ENCODE measurements at places on chromosomes 13 and 19.

DNA sequence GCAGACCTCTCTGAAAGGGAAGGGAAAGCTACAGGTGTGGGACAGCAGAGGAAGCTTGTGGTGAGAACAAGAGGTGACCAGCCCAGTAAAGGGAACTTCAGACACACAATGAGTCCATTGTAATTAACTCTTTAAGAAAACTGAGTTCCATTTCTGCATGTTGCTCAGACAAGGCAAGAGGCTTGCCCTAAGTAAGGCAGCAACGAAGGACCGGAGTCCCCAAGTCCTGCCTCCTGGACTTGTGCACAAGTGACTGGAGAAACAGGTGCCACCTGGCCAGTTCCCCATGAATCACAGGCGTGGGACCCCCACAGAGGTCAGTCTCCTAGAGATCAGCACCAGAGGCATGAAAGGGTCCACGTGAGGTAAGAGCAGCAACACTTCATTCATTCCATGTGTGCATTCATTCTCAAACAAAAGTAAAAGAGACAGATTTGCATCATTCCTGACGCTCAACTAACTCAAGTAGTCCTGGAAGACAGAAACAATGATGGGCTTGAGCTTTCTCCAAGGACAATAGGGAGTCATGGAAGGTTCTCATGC is 14.7 kb upstream of the SIGLEC6 start:
- no peak for DNase-seq

DNA sequence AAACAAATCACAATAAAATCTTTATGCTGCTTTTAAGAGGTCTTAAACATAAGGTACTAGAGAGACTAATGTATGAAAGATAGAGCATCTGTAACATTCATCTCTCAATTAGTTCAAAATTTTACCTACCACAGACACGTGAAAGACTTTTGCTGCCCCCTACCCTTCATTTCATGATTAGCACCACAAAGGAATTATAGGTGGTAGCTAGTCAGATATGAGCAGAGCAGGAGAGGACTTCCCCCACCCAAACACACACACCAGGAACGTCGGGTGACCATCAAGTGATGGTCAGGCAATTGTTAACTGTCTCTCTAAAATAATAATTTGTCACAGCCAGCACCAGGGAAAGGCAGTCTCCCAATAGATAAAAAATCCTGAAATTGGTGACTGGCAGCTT is 1531.7 kb upstream of the SPRY2 start:
- no peak for DNase-seq

DNA sequence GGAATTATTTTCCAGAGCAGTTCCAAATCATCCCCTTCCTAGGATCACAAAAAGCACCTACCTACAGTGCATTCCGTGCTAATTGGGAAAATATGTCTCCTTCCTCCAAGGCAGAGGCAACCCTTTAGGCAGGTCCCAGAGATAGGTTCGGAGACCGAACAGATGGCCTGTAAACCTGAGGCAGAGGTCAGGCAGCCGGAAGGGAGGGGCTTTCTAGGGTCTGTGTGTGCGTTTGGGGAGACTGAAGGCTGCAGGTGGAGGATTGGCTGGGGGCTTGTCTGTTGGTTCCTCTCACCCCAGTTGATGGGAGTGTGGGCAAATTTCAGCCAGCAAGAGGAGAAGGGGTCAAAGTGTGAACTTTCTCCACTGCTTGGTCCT is 7.1 kb downstream of the KCNN4 start:
- DNase-seq = no peak

- peak; percentile 20 for DNase-seq
Observed at GRCh38 chr13:112893570-112894422, 75.2 kb upstream of the MCF2L start.

DNA sequence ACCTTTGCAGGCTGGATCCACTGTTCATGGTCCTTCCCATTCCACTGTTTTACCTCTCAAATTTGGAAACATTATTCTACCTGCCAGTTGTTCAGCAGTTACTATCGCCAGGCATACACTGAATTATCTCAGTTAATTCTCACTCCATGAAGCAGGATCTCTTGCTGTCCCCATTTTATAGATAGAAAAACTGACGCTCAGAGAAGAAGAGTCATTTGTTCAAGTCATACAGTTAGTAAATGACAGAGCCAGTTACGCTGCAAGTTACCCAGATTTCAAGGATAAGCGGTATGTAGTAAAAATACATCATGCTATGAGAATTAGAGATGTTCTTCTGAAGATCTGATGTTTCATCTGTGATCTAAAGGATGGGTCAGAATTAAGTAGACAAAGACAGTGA is 40.2 kb upstream of the IGSF23 start:
- DNase-seq = no peak

All from CD4-positive, alpha-beta T cell treated with Interleukin-17A for 1 hour (primary cell).